Activated CD4-positive, alpha-beta T cell treated with anti-CD3 and anti-CD28 coated beads for 24 hours (primary cell): ENCODE measurements at places on chromosomes 7 and 10.

DNA sequence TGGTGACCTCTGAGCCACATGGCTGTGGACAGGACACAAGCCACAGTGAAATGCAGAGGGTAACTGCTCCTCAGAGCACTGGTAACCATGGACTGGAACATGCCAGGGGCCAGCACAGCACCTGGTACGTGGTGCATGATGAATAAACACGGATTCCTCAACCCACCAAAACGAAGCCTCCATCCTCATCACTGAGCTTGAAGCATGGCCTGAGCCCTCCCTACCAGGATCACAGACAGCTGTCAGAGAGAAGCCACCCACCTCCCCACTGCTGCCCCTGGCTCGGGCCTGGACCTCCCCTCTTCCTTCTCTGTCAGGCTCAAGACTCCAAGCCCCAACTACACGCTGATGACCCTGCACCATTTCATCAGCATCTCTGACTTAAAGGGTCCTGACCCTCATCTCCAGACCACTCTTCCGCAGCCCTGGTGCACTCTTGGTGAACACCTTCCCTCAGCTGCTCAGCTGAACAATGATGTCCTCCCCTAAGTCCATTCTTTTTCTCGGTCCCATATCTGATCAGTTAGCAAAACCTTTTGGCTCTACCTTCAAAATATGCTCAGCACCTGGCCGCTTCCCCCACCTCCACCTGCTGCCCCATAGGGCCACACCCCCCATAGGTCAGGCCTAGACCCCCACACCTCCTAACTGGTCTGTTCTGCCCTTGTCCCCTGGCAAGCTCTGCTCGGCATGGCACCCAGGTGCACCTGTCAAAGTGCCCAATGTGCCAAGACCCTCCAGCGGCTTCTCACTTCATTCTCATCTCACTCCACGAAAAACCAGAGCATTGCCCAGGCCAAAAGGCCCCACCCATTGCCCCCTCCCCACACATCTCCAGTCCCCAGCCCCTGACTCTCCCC lies 141.1 kb downstream of the MAPK8 start:
- no peak for DNase-seq

DNA sequence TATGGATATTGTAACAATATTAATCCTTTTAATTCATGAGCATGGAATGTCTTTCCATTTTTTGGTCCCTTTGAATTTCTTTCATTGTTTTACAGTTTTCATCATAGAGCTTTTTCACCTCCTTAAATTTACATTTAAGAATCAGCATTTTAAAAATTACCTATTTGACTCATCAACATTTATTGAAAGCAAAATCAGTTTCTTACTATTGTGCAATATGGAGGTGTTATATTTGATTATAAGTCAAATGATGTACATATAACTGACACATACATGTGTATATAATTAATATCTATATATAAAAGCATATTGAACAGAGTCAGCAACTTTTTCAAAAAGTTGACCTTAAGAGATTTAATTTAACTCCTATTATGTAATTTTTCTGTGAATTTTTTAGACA lies 52.2 kb downstream of the SHOC2 start:
- DNase-seq: no peak

DNA sequence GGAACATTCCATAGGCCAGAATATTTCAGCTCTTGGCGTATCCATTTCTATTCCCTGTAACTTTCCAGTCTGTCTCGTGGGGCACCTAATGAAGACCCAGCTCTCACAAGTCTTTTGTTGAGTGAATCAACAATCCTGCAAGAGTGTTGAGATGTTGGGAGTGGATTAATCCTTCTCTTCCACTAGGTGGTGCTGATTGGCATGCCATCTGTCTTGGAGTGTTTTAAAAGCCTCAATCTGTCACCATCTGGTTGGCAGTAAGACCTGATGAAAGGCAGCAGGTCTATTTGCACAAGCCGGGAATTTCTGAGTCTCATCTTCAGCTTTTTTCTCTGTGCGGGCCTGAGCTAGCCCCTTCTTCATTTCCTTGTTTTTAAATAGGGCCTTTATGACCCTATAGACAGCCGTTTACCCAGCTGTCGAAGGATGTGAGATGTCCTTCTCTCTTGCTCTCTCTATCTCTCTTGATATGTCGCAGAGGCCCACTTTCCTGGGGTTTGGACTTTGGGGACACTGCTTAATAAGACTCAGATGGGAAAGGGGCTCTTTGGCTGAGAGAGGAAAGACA lies 180.5 kb downstream of the ZNF365 start:
- DNase-seq: no peak

GRCh38 chr7:45065031-45065995 lies 23.5 kb downstream of the NACAD start:
- no peak for DNase-seq

DNA sequence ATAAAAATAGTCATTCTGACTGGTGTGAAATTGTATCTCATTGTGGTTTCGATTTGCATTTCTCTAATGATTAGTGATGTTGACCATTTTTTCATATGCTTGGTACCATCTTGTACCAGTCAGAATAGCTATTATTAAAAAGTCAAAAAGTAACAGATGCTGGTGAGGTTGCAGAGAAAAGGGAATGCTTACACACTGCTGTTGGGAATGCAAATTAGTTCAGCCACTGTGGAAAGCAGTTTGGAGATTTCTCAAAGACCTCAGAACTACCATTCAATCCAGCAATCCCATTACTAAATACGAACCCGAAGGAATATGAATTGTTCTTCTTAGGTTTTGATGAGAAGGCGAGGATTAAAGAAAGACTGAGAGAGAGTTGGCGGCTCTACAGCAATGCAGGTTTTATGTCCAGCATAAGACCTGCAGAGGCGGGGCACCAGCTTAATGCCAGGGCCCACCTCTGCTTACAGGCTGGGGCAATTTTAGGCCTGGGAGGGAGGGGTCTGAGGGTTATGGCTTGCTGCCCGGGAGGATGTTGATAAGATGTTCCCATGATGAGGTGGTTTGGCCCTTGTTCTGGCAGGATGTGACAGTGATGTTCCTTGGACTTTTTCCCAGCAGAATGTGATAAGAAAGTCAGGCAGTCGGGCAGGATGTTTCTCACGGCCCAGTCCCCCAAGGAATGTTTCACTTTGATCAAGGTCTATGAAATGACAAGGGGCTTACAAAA lies 74.4 kb downstream of the MEST start:
- DNase-seq: no peak

- no peak for DNase-seq
These were observed 28.9 kb downstream of the CCM2 start for GRCh38 chr7:45028920-45029344.

- DNase-seq: no peak
These were observed 136.5 kb downstream of the ZMYND11 start for GRCh38 chr10:271722-272121.
